ENCODE measurements at places on chromosomes 4 and X.

DNA sequence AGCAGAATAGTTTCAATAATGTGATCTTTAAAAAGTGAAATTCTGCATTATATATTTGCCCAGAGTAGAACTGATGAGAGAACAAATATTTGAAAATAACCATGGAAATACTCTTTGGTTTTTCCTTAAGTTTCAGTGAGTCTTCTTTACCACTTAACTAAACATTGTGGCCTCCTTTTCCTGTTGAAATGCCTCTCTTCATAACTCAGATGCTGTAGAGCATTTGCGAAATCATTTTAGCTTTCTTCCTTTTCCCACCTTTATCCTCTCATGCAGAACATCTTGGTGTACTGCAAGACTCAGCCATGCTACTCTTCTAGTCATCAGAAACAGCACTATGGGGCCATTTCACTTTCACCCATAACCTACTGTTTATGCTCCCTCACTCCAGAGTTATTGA, 48.2 kb downstream of the CASK start:
- no peak for DNase-seq

DNA sequence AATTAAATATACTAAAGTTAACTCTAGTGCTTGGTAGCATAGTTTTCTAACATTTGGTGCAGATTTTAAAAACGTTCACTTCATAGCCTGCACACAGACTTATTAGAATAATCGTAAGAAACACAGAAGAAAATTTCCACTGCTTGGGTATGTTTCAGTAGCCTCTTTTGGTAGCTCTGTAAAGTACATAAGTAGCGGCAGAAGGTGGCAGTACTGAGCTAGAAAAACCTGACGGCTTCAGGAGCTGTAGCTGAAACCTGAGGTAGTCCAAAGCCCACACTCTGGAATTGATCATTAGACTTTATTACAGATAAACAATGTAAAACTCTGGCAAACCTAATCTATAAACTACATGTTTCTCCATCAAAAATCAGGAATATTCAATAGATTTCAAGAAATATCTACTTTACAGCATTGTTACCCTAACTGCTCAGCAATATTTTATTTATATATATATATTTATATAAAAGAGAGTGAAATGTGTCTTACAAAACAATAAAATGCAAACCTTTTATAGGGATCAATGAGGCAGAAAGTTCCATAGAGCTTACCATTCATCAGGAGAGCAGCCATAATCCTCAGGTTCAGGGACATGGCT, 88.2 kb downstream of the ATP8A1 start:
- peak; percentile 46 for DNase-seq

DNA sequence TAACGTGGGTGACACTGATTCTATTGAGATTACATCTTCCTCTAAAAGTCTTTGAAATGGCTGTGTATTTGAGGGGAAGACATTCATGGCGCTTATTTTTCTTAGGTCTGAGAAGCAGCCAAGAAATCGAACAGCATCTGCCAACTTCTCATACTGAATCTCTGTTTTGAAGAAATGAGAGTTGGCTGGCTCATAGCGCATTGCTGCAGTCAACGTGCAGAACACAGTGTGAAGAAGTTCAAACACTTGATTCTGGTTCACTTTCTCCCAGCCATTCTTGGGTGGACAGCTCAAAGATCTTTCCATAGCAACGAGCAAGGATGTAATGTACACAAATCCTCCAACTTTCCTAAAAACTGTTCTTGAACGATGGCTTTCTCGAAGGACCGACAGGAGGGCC, 156.5 kb downstream of the WDFY3 start:
- no peak for DNase-seq

DNA sequence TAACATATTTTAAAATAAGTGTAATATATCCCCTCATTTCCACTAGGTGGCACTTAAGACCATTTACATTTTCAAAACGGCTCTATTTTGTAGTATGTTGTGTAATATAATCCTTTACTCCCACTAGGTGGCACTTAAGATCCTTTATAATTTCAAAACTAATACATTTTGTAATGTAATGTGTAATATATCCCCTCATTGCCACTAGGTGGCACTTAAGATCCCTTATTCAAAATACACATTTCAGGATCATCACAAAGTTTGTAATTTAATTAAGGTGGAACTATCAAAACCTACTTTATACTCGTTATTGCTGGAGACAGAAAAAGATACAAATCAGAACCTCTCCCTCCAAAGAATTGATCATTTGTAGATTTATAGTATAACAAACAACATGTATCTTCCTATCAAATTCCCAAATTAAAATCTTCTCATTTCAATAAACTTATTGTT, 132.5 kb downstream of the ARHGAP6 start:
- no peak for DNase-seq

DNA sequence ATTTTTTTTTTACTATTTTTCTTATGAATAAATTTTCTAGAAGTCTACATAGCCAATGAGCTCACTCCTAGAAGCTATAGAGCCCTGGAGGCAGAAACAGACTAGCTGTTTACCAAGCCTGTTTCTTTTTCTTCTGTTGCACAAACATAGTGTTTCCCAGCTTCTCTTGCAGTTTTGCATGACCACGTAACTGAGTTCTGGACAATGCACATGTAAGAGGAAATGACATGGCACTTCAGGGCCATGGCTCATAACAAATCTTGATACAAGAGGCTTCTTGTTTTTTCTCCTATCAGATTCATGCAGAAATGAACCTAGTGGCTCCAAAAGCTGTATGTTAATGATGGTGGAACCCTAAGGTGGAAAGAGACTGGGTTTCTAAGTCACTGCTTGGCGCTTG, 127.4 kb downstream of the ZNF330 start:
- DNase-seq: no peak

GRCh38 chrX:110420771-110421499, 62.3 kb downstream of the RTL9 start:
- no peak for DNase-seq

DNA sequence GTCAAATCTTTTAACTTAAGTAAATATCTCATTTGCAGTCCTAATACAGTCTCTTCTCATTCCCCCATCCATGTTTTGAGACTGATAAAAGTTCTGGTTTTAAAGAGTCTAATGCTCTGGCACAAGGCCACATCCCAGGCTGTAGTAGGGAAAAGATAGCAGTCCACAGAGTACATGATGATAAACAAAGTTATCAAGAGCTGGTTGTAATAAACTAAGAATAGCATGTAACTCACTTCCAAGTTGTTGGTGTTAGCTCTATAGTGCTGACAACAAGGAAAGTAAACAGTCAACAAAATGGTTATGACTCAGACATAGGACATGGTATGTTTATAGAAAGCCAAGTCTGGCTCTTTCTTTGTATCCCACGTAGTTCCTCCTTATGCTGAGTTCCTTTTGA, 21.8 kb upstream of the AREG start:
- no peak for DNase-seq

DNA sequence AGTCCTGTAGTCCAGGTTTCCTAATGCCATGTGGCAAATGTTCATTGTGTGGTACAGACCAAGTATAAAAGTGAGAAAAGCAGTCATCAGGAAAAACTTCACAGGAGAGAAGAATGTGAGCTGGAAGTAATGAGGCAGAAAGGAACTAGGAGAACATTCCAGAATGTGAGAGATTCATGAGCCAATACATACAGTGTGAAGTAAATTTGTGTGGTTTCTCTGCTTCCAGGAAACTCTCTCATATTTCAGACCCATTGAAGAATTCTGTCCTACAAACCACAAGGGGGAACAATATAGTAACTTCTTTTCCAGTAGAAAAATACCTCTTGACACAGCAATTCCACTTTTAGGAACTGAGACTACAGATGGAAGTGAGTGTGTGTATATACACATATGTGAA, 136.5 kb downstream of the RNF150 start:
- DNase-seq: no peak

DNA sequence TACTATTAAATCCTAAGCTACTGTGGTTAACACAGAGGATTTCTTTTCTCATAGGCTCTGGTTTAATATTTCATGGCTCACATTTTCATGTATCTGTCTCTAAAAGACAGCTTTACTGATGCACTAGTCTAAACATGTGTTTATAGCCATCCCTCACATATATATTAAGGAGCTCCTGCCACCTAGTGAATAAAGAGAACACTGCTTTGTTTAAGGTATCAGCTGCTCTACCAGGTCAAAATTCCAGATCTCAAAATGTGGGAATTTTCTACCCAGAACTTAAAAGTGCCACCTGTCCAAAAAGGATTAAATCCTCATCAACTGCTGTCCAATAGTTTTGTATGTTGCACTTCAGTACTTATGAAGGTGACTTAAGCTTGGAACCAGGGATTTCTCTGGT, 188.5 kb upstream of the TEX13C start:
- no peak for DNase-seq

- no peak for DNase-seq
Measured at GRCh38 chr4:157220371-157220881, at the start of gene GRIA2. Gene GRIA2, plus strand, starts transcription at chr4:157220728. Its CDS starts 315 bp downstream, at chr4:157221043.

GRCh38 chr4:186081202-186081807, 12.3 kb downstream of the TLR3 start:
- no peak for DNase-seq

GRCh38 chr4:187215438-187215837, 491.8 kb upstream of the FAT1 start:
- DNase-seq: no peak

DNA sequence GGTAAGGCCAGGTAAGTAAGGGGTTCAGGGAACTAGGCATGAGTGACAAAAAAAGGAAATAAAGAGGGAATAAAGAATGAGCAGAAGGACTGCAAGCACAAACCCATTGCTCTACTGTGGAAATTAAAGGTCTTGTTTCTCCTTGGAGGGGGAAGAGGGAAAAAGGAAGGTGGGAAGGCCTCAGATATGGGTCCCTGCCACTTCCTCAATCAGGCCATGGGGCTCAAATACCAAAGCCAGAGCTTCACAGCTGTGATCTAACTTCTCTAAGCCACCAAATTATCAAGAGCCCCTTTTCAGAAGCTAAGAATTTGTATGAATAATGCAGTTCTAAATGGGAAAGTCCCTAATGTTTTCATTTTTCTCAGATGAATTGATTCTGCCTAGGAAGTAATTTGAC, 4.7 kb downstream of the USP51 start:
- DNase-seq: no peak

DNA sequence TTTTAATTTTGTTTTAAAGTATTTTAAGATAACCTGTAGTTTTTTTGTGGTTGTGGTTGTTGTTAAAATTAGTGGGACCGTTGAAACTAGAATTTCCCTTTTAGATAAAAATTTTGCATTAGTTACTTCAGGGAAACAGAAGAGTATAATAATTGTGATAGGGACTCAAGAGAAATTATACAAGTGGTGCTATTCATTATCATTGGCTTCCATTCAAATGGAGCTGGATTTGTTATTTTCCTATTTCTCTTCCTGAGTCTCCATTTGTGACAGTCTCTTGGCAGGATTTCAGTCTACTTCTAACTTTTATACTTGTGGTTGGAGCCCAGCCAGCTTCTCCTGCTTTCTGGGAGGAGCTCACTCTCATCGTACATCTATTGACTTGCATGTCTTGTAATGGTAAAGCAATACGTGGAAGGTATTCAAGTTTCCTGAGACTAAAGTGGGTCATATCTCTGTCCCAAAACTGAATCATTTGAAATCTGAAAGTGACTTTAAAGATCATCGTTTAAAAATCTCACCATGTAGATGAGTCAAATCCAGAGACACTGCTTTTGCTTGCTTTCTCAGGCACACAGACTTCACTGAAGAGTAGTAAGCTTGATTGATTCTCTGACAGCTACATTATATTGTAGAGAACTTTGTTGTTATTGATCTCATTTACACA, 155.8 kb downstream of the RPA4 start:
- DNase-seq: no peak

DNA sequence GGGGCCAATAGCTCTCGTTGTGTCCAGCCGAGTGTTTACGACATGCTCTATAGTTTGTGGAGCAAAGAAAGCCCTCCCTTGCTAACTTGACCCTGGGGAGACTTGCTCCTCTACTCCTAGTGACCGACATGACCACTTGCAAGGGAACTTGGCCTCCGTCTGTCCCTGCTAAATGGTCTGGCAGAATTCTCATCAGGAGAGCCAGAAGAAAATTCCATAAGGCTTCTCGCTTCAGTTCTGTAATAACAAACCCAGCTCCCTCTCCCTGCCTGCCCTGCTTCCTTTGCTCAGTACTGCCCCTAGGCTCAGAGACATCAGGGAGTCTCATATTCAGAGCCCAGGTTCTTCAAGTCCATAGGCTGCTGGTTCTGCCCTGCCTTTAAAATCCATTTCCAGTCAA, 13.0 kb downstream of the DOCK11 start:
- DNase-seq: no peak

- no peak for DNase-seq
Measured at GRCh38 chr4:8427262-8427661, 13.3 kb downstream of the ACOX3 start.

- DNase-seq: no peak
Measured at GRCh38 chrX:106415276-106415895, 196.4 kb upstream of the RADX start.

- DNase-seq: no peak
Measured at GRCh38 chr4:153465140-153465539, 1.0 kb upstream of the TMEM131L start.

DNA sequence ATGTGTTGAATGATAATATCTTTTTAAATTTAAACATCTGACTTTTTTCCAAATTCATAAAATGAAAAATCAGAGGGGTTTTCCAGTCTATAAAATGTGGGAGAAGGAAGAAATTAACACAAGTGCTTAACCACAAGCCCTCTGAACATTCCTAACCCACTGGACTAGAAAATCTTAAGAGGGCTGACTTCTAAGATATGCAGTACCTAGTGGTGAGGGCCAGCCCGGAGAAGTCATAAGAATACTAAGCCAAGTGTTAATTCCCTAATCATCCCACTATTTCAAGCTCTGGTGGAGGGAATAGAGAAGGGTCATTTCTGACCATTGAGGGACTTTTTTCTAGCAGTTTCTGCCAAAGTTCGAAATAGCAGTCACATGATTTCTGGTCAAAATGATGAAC, 86.9 kb upstream of the NEIL3 start:
- DNase-seq: no peak

- no peak for DNase-seq
Measured at GRCh38 chr4:10490996-10491395, 33.8 kb upstream of the ZNF518B start.

- DNase-seq: no peak
Measured at GRCh38 chr4:144817081-144817480, 171.1 kb downstream of the HHIP start.

DNA sequence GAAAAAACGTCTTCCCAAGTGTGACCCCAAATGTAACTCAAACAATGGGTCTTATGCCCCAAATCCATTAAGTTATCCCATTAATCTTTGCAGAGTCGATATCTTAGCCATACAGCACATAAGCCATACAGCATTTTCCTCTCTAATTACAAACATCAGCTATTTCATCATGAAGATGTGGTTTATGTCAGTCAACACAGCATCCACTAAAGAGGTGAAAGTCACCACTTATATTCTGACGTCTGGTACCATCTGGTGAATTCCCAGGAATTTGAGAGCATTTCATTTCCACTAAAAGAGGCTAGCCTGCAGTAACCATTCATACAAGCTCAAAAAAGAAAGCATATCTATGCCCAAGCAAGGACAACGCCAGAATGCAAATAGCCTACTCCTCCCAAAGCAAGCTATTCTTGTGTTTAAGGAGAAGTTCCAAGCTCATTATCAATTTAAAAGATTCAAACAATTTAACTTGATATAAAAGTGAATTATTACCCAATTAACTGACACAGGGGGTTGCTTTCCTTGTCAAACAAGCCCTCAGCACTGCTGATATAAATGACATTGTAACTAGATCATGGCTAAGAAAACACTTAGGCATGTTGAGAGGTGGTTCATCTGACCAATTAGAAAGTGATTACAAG, 203.3 kb downstream of the ANTXR2 start:
- DNase-seq: no peak

- DNase-seq: no peak
Measured at GRCh38 chr4:26113339-26113940, 199.4 kb downstream of the SMIM20 start.

- no peak for DNase-seq
Measured at GRCh38 chr4:3399277-3400194, 42.2 kb upstream of the HGFAC start.

GRCh38 chr4:156623376-156623775, 348.2 kb downstream of the PDGFC start:
- no peak for DNase-seq

All from stimulated activated CD4-positive, alpha-beta T cell treated with anti-CD3 and anti-CD28 coated beads, Interleukin-4, amount 100 ng/mL, for 1 hour (primary cell).